AG04450 (cell line): ENCODE measurements at places on chromosomes 1 and 21. TPM values are rescaled to one million over a fixed set of nuclear protein-coding genes. Genes with fewer than 3 reads are reported as not detected.

SPRR1A gene
- polyA plus RNA-seq, result not detected in 2 replicates

RBBP5 gene
- 12.0 and 16.0 TPM in 2 replicates for polyA plus RNA-seq

SLC44A3 gene
- 3.2 and 3.4 TPM in 2 replicates for polyA plus RNA-seq

KCNC4 gene
- polyA plus RNA-seq, result 0.36 and 0.63 TPM in 2 replicates

KLHDC7A gene
- not detected in 2 replicates for polyA plus RNA-seq

A3GALT2 gene
- polyA plus RNA-seq, result not detected in 2 replicates

DNA sequence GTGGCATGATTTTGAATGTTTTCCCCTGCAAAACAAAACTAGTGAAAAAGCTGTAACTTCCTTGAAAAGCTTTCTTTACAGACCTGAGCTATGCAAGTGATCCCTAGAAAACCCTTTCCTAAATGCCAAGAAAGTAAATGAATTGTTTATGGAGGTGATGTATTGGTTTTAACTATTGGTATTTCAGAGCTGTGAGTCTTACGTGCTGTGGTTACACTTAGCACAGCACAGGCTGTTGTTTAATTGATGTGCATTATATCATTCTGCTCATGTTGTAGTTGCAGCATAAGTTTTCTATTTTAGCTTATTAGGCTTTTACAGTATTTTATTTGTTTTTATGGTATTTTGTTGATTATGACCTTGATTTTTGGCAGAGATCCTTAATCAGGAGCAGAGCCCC, 74.1 kb upstream of the DYNLT5 start:
- no peak for DNase-seq

DNA sequence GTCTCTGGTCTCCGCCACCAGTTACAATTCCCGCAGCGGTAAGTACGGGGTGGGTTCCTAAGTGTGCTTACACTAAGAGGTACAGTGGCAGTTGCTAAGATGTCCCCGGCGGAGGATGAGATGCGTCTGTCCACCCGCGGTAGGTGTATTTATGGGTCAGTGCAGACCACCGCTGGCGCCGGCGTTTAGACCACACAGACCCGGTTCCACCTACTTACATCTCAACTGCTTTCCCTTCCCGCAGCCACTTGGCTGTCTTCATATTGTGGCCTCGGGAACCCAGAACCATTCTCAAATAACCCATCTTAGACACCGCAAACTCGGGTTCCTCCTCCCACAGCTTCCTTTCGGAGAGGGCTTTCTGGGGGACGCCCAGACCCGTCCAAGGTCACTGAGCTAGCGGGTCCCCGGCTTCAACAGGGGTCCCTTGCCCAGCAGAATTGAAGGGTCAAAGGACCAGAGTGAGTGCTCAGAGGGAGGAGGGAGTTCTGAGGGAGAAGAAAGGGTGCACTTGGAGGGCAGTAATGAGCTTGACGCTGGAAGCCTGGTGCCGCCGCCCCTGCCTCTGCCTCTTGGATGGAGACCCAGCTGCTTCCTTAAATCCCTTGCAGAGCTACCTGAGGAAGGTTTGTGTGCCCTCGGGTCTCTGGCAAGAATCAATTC, 8.6 kb downstream of the NR5A2 start:
- no peak for DNase-seq

- DNase-seq, result peak; percentile 23
Observed at GRCh38 chr1:113860891-113861290, 10.6 kb downstream of the PTPN22 start.

DNA sequence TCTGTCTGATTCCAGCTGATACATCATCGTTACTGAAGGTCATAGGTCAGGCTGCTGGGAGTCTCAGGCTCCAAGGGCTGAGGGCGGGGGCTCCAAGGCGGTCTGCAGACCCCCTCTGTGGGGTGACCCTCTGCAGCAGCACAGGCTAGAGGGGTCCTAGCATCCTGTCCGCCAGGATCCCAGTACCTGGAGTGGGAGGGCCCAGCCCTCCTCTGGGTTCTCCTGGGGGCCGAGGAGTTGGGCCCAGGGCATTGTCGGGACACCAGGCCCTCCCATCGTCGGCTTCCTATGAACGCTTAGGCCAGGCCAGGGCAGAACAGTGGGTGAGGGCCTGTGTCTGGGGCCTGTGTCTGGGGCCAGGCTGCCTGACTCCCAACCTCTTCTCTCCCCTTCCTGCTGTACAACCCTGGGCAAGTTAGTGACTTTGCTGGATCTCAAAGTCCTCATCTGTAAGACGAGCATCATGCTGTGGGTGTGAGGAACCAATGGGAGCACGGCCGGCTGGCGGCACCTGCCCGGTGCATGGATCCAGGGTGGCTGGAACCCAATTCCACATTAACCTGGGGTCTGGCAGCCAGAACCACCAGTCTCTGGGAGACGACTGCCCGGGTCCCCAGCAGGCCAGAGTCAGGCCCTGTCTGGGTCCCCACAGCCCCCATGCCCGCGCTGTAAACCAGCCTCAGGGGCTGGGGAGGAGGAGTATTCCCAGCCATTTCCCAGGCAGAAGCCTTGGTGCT, 56.2 kb upstream of the COL18A1 start:
- DNase-seq, result no peak

DNA sequence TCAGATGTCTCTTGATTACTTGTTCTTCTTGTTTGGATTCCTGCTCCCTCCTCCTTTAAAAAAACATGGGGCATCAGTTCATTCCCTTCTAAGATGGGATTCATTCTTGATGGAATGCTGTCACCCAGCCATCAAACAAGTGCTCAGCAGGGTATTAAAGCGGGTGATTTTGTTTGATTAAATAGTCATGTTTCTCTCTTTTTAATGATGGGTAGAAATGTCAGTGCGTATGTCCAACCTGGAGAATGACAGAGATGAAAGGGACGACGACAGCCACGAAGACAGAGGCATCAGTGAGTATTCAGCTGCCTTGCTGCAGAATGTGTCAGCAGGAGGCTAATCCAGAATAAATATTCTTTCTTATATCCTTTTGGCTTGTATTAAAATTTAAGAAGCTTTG, 63.8 kb upstream of the RAVER2 start:
- no peak for DNase-seq

DNA sequence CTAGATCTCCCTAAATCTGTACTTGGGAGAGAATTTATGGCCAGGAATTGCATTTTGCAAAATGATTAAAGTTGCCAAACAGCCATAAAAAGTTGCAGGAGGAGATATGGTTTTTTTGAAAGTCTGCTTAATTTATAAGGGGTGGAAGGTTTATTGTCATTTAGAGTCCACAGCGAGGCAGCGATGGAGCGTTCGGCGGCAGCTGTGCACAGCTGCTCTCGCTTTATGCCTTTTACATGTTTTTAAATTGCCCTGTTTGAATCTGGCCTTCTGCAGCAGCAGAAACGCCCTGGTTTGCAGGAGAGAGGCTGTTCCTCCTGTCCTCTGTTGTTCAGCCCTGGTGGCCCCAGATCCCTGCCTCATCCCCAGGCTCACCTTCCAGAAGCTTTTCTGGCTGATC, 144.9 kb upstream of the POU3F1 start:
- no peak for DNase-seq

DNA sequence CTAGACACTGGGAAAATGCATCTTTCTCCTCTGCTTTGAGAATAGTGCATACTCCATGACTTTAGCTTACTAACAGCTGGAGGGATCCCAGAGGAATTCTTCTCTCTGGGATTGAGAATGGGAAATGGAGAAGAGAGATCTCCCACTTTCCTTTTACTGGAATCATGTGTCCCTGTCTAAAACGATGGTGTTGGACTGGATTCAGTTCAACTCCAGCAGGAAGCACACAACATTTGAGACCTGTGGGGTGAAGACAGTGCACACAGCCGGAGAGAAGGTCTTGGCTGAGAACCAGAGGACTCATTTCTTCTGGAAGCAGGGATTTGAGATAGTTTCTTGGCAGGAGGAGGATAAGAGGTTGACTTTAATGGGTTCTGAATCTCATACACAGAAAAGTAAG, 58.7 kb downstream of the TRABD2B start:
- DNase-seq, result no peak

GRCh38 chr1:7613851-7614205, 157.3 kb upstream of the VAMP3 start:
- no peak for DNase-seq

DNA sequence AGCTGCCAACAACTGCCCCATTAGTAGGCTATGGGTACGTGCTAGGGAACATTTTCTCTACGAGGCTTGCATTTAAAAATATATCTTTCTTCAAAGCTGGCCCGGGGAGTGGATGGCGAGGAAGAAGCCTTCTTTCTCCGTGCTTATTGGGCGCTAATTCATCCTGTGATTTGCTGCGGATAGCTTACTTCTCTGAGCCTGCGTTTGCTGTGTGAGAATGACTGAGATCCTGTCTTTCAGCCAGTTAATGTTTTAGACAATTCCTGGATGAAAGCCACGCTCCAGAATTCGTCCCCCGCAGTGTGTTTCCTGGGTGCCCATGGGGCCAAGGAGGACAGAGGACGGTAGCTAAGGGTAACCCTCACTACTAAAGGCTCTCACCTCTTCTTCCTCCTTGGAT, 57.8 kb upstream of the TARBP1 start:
- DNase-seq, result no peak

DNA sequence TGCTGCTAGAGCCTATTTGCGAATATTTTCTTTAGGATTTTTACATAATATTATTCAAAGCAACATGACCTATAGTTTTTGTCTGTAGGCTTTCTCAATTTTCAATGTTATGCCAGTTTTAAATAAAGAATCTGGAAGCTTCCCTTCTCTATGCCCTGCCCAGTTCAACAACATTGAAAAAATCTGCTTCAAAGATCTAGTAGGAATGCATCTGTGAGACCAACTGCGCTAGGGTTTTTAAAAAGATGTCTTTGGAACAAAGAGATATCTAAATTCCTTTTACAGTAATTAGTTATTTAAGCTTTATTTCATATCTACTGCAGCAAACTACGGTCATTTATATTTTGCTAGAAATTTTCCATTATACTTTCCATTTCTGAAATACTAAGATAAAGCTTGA, 25.7 kb downstream of the HEATR1 start:
- no peak for DNase-seq

DNA sequence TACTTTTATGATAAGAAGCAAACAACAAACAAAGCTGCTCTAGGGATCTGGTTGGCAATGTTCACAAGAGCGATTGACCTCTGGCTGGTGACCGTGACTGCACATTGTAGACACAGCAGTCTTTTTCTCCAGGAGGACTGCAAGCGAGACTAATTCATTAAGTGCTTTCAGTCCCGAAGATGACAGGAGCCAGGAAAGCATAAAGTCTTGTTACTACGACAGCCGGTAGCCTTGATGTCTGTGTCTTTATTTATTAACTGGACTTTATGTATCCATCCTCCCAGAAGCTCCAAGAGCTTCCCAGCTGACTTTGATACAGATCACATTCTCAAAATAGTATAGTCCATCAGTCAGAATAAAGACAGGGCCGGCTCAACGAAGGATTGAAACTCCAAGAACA, 18.2 kb downstream of the FAM163A start:
- DNase-seq, result no peak

DNA sequence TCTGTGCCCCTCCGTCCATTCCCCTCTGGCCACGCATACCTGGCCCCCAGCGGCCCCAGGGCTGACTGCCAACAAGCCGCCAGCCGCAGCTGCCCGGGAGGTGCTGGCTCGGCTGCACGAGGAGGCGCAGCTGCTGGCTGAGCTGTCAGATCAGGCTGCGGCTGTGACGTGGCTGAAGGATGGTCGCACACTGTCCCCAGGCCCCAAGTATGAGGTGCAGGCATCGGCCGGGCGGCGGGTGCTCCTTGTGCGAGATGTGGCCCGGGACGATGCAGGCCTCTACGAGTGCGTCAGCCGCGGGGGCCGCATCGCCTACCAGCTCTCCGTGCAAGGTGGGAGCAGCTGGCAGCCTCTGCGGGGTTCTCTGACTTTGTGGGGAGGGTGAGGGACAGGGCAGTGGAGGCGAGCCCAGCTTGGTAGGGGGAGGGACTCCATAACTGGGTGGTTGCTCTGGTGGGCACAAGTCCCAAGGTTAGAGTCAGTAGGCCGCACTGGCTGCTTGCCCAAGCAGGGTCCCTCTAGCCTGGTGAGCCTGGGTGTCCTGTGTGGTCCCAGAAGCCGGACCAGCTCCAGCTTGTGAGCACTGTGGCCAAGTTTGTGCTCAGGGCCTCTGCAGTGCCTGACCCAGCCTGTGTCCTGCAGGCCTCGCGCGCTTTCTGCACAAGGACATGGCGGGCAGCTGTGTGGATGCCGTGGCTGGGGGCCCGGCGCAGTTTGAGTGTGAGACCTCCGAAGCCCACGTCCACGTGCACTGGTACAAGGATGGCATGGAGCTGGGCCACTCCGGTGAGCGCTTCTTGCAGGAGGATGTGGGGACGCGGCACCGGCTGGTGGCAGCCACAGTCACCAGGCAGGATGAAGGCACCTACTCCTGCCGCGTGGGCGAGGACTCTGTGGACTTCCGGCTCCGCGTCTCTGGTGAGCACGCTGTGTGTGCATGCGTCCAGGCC, 8.8 kb downstream of the OBSCN start:
- DNase-seq, result no peak

GRCh38 chr1:116971965-116972673, 29.4 kb upstream of the CD101 start:
- DNase-seq, result no peak

- DNase-seq, result peak; percentile 58
Observed at GRCh38 chr1:16187748-16188401, 24.6 kb downstream of the ARHGEF19 start.

DNA sequence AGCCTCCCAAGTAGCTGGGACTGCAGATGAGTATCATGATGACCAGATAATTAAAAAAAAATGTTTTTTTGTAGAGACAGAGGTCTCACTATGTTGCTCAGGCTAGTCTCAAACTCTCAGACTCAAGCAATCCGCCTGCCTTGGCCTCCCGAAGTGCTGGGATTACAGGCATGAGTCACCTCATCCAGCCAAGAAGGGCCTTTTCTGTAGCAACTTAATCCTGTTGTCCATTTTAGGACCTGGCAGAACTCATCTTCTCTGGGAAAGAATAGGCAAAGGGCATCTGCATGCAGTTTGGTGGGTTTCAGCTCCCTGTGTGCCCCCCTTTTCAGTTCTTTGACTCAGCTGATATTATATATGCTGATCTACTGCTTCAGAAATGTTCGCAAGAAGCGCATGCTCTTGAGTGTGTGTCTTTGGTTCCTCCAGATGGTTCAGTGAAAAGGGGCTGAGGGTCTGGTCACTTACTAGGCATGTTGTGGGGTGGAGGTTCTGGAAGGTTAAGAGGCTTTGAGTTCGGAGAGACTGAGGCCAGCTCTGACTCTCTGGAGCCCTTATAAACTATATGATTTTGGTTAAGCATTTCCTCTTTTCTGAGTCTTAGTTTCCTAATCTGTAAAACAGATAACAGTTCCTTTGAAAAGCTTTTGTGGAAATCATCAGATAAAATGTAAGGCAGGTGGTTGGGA, 19.4 kb upstream of the SRSF4 start:
- no peak for DNase-seq

DNA sequence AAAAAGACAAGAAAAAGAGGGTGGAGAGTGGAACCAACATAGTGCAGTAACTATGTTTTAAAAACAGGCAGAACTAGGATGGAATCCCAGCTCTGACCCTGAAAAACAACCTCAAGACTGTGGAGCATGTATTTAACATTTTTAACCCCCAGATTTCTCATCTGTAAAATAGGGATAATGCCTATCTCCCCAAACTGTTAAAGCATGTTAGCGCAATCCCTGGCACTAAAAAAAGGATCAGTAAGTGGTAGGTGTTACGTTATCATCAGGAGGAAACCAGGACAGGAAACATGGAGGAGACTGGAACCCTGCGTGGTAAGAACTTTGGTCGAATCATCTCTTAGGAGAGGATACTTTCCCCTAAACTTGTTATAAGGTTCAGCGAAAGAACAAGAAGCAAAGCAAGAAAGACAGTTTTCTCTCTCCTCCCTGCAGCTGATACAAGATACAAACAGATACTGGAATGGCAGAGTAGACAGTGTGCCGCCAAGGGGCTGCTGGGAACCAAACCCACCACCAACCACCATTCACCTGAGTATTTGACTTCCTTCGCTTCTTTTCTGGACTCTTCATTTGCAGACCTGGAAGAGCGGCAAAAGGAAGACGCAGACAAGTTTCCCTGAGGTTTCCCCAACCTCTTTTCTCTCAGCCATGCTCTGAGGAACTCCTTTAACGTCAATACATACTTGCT, 991 bp downstream of the PYGO2 start:
- DNase-seq, result no peak
